Coronary artery (tissue), 2 donors: ENCODE measurements at places on chromosomes 11 and 22.

DNA sequence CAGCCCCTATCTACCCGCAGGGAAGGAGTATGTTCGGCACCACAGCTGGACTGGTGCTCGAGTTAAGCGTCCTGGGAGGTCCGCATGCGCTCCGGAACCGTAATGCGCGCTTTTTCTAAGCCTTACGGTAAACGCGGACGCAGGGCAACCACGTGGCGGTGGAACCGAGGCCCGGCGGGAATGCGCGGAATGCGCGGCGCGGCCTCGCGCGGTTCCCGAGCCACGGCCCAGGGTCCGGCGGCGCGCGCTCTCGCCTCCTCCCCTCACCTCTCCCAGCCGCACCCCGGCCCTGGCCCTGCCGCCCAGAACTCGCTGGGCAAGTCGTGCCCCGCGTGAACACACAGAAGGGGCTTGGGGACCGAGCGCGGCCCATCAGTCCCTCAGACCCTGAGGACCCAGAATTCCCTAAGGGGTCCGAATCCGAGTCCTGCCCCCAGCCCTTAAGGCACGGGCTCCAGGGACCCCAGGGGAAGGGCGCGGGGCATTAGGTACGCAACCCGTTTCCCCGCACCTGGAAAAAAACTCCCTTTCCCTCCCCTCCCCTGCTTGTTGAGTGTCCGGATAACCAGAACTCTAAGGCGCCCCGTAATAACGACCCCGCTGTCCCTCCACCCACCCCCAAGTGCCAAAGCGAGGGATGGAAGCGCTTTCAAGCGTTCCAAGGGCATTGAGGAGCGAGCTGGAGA, 4.3 kb upstream of the CCND1 start:
- DNase-seq: peak; percentile 85

DNA sequence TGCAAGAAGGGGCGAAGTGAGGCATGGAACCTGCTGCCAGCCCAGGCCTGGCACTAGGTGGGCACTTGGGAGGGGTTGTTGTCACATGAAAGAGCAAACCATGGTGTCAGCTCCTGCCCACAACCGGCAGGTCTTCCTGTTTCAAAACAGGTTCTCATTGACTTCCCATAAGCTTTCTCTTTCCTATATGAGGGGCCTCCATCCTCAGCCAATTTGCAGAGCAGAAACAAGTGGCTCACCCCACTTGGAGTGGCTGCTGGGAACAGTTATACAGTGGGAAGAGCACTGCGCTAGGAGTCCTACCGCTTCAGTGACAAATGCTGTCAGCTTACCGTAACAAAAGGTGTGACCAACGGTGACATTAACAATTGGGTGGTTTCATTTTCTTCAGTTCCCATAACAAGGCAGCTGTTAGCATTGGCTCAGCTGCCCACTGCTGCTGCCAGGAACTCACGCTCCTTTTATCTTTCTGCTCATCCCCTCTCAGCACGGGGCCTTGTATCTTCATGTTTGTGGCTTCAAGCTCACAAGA, 10.2 kb upstream of the SSTR3 start:
- DNase-seq: no peak

- no peak for DNase-seq
Measured at GRCh38 chr22:33112580-33112979, 54.4 kb upstream of the SYN3 start.

- no peak for DNase-seq
Measured at GRCh38 chr22:23098230-23098705, 27.9 kb downstream of the GNAZ start.

GRCh38 chr11:58433638-58434203, 5.8 kb upstream of the OR5B2 start:
- DNase-seq: no peak

DNA sequence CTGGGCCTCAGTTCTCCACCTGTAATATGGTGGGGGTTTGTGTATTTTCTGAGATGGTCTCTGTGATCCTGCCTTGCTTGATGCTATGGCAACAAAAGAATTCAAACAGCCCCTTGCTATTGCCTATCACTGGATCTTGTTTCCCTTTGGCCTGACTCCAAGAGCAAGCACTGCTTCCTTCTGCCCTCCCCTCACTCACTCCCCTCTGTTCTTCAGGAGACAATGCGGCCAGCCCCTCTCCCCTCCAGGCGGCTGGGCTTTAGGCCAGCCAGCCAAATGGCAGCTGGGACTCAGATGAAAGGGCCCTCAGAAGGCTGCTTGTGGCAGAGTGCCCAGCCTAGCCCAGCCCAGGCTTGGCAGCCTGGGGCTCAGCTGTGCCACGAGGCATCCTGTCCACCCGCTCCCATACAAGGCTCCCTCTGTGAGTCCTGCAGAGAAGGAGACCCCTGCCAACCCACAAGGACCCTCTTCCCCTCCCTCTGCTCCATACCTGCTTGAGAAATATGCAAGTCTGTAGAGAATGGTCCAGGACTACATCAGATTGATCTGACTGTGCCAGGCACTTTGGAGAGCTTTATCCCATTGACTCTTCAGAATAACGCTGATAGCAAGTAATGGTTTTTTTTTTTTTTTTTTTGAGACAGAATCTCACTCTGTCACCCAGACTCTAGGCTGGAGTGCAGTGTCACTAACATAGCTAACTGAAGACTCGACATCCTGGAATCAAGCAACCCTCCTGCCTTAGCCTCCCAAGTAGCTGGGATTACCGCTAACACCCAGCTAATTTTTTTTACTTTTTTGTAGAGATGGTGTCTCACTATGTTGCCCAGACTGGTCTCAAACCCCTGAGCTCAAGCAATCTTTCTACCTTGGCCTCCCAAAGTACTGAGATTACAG, 7.6 kb upstream of the KCTD14 start:
- DNase-seq: no peak

GRCh38 chr11:942823-943222, 17.2 kb downstream of the AP2A2 start:
- no peak for DNase-seq

GRCh38 chr22:33853200-33854097, 66.8 kb downstream of the LARGE1 start:
- DNase-seq: no peak

DNA sequence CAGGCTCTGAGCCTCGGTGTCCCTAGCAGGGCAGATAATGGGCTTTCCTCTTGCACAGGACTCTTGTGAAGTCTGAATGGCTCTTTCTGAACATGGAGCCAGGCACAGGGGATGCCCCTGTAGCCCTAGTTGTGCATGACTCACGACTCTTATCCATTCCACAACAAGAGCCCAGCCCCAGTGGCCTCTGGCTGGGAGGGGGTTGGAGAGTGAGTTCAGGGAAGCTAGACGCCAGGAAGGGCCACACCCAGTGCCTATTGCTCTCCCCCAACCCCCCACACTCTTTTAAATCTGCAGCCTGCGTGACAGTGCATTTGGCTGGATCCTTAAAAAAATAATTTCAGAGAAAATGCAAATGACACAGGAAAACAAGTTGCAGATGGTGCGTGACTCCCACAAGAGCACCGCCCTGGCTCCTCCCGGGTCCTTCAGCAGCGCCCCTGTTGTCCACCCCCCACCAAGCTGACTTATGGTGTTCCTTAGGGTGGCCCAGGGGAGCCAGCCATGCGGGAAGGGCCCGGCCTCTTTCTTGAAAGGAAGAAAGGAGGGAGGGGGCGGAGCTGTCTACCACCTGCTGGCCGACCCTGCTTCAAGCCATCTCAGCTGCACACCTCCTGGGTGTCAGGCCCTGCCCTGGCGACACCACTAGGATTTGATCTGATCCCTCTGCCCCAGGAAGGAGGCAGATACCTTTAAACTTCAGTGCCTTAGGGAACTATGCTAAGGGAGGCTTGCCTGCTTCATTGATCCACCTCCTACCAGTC, 74.7 kb downstream of the MN1 start:
- DNase-seq: peak; percentile 85

GRCh38 chr11:60718524-60719316, 5.8 kb upstream of the MS4A18 start:
- no peak for DNase-seq

DNA sequence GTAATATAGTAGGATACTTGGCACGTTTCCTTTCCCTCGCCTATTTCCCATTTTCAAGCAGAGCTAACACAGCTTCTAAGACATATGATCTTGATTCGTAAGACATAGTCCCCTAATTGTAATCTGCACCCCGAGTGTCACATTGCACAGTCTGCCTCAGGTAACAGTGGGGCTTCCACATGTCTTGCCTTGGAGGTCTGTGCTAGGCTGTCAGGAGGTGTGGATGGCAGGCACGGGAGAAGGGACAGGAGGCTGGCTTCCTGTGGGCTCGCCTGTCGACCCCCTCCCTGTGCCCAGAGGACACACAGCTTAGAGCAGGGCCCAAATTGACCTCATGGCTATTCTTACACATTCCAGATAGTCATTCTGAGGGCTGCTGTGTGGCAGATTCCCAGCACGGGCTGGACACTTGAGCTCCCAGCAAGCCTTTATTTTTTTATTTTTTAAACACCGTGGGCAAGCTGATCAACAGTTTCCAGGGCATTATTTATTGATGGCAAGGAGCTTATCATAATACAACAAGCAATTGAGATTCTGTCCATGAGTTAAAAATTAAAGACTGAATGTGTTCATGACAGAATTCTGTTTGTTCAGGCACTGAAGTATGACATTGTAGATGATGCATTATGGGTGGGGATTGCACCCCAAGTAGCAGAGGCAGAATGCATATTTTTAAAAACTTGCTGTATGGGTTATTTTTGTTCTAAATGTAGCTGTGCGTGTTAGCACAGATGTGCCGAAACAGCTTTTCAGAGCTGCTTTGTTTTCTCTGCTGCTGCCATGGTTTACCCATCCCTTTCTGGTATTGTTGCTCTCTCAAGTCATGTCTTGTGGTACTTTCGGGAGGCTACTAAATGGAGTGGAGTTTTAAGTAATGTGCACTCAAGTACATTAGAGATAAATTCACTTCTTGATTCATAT, 113.0 kb downstream of the ATXN10 start:
- DNase-seq: no peak

DNA sequence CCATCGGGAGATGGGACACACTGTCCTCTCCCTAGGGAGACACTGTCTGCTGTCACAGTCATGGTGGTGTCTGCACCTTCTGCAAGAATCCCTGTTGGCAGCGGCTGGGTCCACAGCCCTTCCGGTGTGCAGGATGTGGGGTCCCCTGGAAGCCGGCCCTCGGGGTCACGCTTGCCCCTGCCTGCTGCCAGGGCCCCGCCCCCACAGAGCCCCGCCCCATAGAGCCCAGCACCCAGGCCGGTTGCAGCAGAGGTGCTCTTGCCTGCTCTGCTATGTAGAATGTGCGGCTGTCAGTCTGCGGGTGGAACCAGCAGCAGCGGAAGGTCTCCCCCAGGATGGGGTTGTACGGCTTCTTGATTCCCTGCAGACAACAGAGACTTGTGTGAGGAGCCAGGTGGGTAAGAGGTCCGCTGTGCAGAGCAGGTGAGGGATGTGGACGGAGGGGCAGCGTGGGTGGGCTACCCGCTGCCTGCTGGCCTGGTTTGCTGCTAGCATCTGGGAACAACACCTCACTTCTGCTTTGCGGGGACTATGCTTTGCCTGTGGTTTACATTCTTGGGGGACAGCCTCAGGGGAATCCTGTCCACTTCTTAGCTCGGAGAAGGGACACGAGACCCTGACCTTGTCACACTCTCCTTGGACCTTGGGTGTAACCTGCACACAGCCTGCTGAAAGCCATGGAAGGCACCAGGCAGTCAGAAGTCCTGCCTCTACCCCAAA, 44.9 kb upstream of the CARS1 start:
- no peak for DNase-seq

GRCh38 chr11:112882494-112883381, 78.5 kb upstream of the NCAM1 start:
- no peak for DNase-seq

- no peak for DNase-seq
Measured at GRCh38 chr11:96145163-96145585, 197.8 kb downstream of the MAML2 start.

- no peak for DNase-seq
Measured at GRCh38 chr11:113876074-113876797, 864 bp upstream of the USP28 start.

- DNase-seq: no peak
Measured at GRCh38 chr22:29243874-29244446, 23.8 kb downstream of the RHBDD3 start.

DNA sequence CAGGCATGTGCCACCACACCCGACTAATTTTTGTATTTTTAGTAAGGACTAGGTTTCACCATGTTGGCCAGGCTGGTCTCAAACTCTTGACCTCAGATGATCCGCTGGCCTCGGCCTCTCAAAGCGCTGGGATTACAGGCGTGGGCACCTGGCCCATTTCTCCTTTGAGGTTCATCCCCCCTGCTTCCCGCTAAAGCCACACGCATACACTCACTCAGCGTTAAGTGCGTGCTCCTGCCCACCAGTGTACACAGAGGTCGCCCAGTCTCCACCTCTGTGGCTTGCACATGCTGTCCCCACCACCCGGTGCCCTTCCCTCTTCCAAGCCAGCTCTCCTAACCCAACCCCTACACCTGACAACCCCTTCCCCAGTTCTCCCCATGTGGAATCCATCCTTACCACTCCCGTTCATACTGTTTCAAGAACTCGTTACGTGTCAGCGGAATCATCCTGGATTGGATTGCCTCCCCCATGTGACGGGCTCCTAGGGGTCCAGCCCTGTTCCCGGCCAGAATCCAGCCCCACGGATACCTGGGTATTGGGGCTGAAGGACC, 15.7 kb upstream of the CYTH4 start:
- no peak for DNase-seq

- no peak for DNase-seq
Measured at GRCh38 chr11:75766443-75767227, 1.9 kb upstream of the DGAT2 start.

DNA sequence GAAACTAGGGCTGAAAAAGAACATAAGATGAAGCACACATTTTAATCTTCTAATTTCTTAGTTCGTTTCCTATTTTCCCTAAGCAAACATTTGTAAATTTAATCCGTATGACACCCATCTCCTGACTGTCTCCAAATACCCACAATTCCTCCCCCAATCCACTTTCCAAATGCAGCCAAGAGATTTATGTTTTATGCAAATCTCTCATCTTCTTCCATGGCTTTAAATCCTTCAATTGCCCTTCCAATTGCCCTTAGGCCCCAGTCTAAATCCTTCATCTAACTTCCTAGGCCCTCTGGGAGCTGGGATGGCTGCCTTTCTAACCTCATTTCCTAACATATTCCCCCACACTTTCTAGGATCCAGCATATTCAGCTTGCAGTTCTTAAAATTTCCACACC, 18.0 kb upstream of the POU2AF1 start:
- DNase-seq: no peak

- no peak for DNase-seq
Measured at GRCh38 chr11:95119361-95120060, 29.9 kb downstream of the ENDOD1 start.

- no peak for DNase-seq
Measured at GRCh38 chr11:63612181-63612580, 2.1 kb downstream of the PLAAT3 start.

- DNase-seq: no peak
Measured at GRCh38 chr11:58727415-58727797, 4.3 kb downstream of the GLYAT start.

GRCh38 chr22:34798605-34799004, 267.4 kb upstream of the ISX start:
- DNase-seq: no peak
